Stimulated activated CD4-positive, alpha-beta T cell treated with anti-CD3 and anti-CD28 coated beads, Interleukin-2, amount 100 ng/mL, for 4 hours (primary cell): ENCODE measurements at places on chromosomes 6 and 20.

- DNase-seq: no peak
Measured at GRCh38 chr20:1830240-1830639, 65.0 kb upstream of the SIRPA start.

DNA sequence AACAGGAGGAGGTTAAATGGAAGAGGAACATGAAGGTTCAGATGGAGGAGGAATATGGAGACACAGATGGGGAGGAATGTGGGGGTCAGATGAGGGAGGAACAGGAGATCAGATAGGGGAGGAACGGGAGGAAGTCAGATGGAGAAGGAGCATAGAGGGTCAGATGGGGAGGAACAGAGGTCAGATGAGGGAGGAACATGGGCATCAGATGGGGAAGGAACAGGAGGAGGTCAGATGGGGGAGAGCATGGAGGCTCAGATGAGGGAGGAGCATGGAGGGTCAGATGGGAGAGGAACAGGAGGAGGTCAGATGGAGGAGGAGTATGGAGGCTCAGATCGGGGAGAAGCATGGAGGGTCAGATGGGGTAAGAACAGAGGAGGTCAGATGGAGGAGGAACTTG, 290.6 kb downstream of the BMP7 start:
- no peak for DNase-seq

GRCh38 chr6:86685230-86685797, 252.0 kb upstream of the HTR1E start:
- DNase-seq: no peak

DNA sequence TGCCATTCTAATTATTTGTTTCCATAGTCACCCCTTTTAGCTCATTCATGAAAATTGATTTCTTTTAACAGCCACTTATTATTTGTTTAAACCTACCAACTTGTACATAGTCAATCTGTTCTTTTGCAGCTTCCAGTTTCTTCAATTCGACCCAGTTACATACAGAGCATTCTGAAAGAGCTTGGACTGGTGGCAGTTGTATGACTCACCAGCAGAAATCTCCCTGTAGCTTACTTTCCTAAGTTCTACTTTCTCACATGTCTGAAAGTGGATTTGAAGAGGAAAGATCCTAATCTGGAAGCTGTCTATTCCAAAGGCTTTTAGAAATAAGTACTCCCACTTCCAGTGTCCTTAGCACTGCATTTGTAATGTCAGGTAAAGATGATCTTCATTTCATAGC, 447.9 kb downstream of the HTR1B start:
- DNase-seq: no peak

- no peak for DNase-seq
Measured at GRCh38 chr6:125984311-125984710, 2.0 kb upstream of the TRMT11 start.

DNA sequence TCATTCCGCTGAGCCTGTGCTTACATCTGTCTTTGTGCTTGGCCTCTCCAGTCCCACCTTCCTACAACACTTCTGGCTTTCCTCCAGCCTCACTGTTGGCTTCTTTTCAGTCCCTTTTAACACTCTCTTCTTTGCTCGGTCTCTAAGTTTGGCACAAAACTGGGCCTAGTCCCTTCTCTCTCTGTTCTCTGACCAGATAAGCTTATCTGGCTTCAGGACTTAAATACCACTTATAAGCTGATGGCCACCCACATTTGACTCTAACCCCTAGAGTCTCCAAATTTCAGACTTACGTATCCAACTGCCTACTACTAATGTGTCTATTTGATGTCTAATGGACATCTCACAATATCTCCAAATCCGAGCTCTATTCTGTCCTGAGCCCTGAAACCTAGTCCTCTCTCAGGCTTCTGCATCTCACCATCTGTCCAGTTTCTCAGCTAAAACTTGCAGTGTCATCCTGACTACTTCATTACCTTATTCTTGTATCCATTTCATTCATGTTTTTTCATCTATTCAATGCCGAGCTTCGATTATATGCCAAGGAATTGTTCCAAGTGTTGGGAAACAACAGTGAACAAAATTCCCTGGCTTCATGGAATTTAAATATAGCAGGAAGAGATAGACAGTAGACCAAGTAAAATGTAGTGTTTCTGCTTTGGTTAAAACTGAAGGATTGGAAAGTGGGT, 40.1 kb downstream of the TBPL1 start:
- no peak for DNase-seq

DNA sequence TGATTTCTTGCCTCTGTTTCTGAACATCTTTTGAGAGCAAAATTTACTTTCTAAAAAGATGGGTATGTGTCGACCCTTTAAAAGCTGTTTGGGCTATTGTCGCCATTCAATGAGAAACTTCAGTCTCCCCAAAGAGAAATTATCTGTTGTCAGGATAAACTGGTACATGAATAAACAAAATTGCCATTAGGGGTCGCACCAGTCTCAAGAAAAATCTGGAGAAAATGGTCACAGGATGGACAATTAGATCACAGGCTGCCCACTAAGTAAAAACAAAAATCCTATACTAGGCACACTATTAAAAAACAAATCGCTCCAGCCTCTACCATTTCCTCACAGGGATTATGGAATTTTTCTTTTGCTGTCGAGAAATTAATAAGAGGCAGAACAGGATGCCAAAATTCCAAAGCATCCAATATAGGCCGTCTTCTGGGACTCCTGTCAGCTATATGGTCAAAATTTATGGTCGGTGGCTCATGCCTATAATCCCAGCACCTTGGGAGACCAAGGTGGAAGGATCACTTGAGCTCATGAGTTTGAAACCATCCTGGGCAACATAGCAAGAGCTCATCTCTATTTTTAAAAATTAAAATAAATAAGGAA, 5.5 kb upstream of the HLA-E start:
- no peak for DNase-seq

- DNase-seq: no peak
Measured at GRCh38 chr6:54248994-54249393, 59.2 kb upstream of the TINAG start.

GRCh38 chr6:132131758-132132157, 180.6 kb upstream of the CCN2 start:
- no peak for DNase-seq

DNA sequence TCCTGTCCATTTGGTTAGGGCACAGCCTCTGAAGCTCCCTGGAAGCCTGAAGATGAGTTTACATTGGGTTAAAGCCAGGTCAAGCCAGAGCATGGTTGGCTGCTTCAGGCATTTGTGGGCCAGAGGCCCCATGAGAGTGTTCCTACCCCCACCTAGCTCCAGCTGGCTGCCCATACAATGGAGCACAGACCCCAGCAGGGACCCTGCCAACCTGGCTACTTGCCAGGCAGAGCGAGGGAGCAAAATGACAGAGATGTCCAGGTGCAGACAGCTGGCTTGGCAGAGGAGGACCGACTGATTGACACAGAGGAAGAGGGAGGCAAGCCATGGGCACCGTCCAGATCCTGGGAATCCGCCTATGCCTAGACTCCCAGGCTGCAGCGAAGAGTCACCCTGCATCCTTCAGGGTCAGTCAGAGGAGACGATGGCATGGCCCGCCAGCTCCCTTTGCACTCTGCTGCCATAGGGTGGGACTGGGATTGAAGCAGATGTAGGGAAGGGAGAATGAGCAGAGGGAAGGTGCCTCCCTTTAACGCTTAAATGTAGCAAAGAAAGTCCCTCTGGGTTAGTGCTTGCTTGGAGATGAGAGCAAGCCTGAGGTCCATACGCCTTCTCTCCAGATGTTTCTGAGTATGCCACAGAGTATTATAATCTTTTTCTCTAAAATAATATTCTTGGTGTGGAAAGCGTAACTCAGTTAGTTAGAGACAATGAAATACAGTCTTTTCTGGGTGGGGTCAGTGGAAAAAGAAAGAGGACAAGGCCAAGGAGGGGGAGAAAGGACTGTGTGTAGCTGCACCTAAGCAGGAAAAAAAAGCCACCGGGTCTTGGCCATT, 77.6 kb upstream of the FYN start:
- DNase-seq: no peak

DNA sequence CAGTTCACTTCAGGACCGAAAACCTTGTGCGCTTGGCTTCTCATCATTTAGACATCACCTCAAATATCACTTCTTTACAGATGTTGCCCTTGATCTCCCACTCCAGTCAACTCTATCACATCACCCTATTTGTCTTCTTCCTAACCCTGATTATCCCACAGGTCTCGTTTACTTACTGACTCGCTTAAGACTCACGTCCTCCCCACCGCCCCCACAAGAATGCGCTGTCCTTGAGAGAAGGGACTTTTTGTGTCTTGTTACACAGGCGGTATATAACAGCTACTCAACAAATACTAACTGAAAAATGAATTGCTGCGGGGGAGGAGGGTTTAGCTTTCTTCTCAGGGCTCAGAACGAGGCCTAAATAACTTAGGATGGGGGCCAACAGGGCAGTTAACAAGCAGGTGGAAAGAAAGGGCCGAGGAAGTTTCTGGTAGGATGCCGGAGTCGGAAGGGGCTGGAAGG, 527 bp downstream of the TOMM34 start:
- DNase-seq: peak; percentile 81

- no peak for DNase-seq
Measured at GRCh38 chr6:1364791-1365190, 24.6 kb upstream of the FOXF2 start.

- no peak for DNase-seq
Measured at GRCh38 chr6:114747995-114748625, 405.3 kb upstream of the HS3ST5 start.

GRCh38 chr6:137036566-137037300, 8.0 kb downstream of the IL20RA start:
- DNase-seq: no peak

DNA sequence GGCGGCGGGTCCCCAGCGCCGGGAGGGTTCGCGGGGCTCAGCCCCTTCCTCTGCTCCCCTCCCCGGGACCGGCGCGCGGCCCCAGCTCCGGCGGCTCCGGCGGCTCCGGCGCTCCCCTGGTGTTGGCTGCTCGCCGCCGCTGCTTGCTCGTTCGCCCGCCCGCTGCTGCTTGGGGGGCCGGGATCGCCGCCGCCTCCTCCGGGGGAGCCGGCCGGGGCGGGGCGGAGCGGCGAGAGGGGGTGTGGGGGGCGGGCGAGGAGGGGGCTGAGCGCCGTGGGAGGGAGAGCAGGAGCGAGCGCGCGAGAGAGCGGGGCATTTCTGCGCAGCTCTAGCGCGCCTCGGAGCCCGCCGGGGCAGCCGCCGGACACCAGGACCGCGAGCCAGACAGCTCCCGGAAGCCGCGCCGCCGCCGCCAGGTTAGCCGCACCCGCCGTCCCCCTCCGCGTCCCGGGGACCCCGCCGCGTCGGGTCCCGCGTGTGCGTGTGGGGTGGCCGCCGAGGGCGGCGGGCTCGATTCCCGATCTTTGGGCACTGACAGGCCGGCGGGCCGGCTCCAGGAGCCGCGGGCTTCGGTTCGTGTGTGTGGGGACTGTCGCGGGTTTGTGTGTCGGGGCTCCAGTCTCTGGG, 62.0 kb upstream of the EPB41L1 start:
- DNase-seq: no peak

GRCh38 chr20:10919396-10920140, 245.8 kb upstream of the JAG1 start:
- no peak for DNase-seq
